ENCODE measurements at places on chromosomes 12 and 14.

DNA sequence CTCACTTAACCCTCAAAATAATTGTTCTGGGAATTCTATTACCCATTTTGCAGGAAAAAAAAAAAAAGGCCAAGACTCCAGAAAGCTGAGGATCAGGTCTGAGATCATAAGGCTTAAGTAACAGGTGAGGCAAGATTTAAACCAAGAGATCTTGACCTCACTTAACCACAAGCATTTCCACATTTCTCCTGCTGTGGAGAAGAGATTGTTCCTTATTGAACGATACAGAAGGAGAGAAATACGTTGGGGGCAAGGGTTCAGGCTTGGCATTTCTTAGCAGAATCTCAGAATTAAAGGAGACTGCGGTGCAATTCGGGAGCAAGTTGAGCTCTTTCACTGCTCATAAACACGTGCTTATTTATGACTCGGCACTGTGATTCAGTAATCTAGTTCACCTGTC lies 885.3 kb upstream of the TMEM132C start:
- no peak for DNase-seq

- no peak for DNase-seq
Observed at GRCh38 chr12:94089891-94090290, 58.5 kb upstream of the PLXNC1 start.

DNA sequence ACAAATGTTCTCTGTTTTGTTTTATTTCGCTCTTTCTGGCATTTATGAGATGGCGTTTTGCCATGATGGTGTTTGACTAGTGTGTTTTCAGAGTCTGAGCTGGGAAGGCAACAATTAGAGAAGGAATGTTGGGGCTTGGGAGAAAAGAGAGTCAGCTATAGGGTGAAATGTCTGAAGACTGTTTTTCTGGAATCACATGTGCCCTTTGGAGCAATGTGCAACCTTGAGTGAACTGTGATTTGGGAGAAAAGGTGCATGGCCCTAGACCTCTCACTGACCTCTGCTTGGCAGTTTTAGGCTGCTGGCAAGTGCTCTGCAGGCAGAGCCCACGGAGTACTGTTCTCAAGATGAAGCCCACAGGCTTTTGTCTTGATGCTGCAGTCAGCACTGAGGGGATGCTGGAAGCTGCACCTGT lies 379.9 kb upstream of the PDE3A start:
- no peak for DNase-seq

DNA sequence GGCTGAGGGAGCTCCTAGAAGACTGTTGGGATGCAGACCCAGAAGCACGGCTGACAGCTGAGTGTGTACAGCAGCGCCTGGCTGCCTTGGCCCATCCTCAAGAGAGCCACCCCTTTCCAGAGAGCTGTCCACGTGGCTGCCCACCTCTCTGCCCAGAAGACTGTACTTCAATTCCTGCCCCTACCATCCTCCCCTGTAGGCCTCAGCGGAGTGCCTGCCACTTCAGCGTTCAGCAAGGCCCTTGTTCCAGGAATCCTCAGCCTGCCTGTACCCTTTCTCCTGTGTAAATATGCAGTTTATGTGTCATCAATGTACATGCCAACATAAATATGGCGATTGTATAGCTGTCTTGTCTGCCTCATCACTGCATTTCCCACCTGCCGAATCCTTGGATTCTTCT lies 7.5 kb downstream of the AMHR2 start:
- no peak for DNase-seq

- DNase-seq = no peak
Observed at GRCh38 chr12:104109446-104110271, 28.4 kb downstream of the NFYB start.

DNA sequence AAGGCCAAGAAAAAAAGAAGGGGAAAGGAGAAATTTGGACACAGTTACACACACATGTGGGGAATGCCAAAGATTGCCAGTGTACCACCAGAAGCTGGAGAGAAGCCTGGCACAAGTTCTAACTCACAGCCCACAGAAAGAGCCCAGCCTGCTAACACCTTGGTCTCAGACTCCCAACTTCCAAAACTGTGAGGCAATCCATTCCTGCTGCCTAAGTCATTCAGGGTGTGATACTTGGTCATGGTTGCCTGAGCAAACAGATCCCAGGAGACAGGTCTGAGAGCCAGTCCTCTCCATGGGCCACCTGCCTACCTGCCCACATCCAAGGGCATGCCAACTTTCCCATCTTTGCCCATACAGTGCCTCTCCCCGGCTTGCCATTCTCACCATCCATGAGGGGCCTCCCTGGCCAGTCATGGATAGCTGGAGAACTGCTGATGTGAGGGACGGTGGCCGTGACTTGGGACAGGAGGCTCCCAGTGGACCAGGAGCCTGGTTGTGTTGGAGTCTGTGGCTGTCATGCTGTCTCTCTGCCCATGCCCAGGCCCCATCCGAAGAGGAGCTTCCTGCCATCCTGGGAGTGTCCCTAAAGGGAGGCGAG lies 198.0 kb upstream of the RTL1 start:
- DNase-seq = no peak

- no peak for DNase-seq
Observed at GRCh38 chr12:124547626-124548025, 19.8 kb downstream of the NCOR2 start.

GRCh38 chr14:68585690-68586089 lies 207.2 kb downstream of the ZFP36L1 start:
- DNase-seq = no peak

- no peak for DNase-seq
Observed at GRCh38 chr14:63174760-63175191, 29.5 kb upstream of the RHOJ start.

DNA sequence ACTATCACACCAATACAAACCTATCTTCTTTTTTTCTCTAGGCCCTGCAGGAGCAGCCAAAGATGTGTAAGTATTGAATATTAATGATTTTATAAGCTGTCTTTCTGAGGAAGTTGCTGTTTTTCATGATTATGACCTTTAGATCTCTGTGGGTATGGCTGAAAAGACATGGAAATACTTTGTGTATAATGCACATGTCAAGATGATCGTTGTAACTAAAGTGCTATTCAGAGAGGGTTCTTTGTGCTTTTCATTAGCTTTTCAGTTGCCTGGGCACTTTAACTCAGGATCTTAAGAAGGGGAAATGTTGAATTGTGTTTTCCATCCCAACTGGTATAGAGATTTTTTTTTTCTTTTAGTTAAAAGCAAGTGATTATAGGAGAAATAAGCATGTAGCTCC lies 18.1 kb downstream of the C12orf75 start:
- no peak for DNase-seq

DNA sequence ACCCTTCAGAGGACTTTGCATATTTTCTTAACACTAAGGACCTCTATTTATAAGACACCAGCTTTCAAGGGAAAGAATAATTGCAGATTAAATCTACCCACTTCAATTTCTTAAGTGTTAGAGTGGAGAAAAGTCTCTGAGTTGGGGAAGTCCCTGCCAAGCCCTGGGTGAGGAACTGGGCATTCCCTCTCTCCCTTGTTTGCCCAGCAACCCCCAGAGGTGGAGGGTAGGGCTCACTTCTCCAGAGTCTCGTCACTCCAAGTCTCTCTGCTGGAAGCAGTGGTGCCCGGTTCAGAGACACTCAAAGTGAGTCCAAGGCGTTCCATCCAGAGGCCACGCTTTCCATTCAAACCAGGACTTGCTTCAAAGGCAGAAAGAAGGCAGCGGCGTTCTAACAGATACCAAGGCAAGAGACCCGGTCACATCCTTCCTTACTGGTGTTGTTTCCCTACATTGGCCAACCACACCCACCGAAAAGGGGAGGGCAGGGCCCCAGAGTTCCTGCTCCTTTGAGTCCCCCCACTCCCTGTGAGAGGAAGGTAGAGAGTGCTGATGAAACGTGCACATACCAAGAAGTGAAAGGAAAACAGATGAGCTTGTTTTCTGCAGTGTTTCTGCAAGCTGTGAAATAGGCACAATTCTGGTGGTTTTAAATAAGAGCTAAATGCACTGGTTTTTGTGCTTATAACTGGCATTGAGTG lies 6.1 kb upstream of the BDKRB2 start:
- DNase-seq = no peak

DNA sequence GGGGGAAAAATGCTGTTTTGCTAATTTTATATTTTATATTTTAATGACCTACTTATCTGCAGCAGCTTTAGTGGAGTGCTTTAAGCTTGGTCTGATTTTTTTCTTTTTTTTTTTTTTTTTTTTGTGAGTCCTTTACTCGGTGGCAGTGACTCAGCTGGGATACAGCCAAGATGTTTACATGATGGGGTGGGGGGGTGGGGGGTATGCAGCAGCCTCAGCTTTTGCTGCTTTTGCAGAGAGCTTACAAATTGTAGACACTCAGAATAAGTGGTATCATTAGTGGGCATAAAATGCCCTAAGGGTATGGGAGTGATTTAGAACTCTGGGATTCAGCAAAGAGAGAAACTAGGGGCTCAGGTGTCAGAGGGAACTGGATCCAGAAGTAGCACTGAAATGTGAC lies 38.2 kb upstream of the ARHGAP5 start:
- no peak for DNase-seq

GRCh38 chr12:42213023-42213422 lies 25.0 kb downstream of the YAF2 start:
- peak; percentile 13 for DNase-seq

DNA sequence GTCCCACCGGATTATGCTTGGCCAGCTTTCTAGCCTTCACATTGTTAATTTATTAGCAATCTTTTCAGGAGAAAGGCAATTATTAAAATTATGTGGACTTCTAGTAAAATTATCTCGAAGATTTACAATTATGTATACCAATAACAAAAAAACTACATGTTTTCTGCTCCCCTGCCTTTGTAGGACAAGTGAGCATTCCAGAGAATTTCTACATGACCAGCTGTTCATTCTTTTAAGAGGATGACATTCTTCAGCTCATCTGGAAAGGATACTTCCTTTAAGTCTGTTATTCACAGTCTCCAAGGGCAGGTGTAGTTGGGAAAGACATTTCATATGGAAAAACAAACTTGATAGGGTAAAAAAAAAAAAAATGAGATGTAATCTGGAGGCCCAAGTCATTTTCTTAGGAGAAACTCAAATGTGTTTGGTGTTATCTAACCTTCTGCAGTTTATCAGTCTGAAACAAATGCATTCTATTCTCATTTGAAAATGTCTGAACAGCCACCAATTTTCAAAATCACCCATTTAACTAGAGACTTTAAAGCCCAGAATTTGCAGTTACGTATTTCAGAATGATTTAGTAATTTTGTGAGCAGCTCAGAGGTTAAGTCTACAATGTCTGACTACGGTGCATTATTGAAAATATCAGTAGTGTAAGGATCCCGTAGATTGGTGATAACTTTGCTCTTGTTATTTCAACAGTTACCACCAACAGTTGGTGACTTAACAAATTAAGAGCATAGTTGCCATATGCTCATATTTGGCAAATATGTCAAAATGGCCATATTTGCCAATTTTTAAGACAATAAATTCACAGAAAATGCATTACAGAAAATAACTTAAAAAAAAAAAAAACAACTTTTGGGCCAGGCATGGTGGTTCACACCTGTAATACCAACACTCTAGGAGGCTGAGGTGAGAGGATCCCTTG lies 1.8 kb upstream of the PHLDA1 start:
- DNase-seq = no peak

- DNase-seq = no peak
Observed at GRCh38 chr12:20030826-20031225, 337.5 kb upstream of the PDE3A start.

- no peak for DNase-seq
Observed at GRCh38 chr12:43891856-43892574, 56.1 kb downstream of the TMEM117 start.

GRCh38 chr12:3034067-3034750 lies 43.0 kb upstream of the TSPAN9 start:
- peak; percentile 61 for DNase-seq
